ENCODE measurements at places on chromosomes 1 and 21.

DNA sequence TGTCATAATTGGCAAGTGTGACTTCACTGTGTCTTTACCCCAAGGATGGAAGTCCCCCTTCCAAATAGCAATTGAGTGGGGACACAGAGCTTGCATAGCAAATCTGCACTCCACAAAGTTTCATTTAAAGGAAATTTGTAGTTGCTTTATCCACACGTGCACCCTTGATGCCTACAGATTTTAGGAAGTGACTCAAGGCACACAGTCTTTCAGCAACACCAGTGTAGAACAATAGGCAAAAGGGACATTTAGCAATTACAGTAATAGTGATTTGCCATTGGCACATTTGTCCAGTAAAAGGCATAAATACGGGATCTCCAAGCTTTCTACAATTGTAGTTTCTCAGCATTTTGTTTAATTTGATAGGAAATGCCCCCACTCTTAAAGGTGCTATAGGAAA is 43.4 kb upstream of the KAZN start:
- no peak for DNase-seq

GRCh38 chr1:40058453-40059337 is 18.2 kb downstream of the CAP1 start:
- no peak for DNase-seq

GRCh38 chr1:80153762-80154161 is 1147.2 kb upstream of the ADGRL4 start:
- DNase-seq = no peak

DNA sequence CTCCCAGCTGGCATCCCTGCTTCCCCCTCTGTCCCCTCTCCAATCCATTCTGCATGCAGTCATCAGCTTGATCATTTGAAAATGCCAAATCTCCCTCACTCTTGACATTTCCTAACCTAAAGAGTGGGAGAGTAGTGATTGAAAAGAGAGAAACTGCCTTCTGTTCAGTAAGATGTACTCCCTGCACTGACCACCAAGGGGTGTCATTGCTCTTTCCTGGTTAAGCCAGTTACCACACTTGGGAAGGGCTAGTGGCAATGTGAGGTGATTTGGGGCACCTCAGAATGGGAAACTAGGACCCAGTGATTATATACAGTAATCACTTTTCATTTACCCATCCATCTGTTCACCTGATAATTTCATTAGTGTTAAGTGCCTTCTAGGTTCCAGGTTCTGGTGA is 6.9 kb upstream of the TMEM269 start:
- DNase-seq = no peak

- DNase-seq = peak; percentile 91
Observed at GRCh38 chr1:153985941-153986761, at the start of gene RAB13. RAB13 (minus strand) TSS chr1:153986339; CDS start chr1:153986236, 103 bp downstream.

- no peak for DNase-seq
Observed at GRCh38 chr1:55427606-55428005, 212.4 kb upstream of the USP24 start.

- no peak for DNase-seq
Observed at GRCh38 chr1:56854521-56855099, at the start of gene C8A. C8A (plus strand) TSS chr1:56854797; CDS start chr1:56854902, 105 bp downstream.

Measured in thyroid gland (tissue), 4 donors.